ENCODE measurements at places on chromosomes 1 and 21.

GRCh38 chr1:224731633-224732032, 115.5 kb downstream of the CNIH3 start:
- no peak for DNase-seq

DNA sequence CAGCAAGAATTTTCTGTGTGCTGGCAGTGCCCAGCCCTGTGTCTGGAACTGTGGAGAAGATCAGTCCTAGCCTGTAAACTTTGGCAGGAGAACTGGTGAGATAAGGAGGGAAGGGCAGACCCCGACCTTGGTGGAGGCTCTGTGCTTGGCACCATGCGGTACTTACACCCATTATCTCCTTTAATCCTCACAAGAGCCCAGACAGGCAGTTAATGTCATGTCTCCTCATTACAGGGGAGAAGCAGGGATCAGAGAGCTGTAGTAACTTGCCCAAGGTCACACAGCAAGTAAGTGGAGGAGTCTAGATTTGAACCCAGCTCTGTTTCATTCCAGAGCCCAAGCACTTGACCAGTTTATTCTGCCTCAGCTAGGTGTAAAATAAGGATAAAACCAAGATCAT, 13.9 kb upstream of the POU3F1 start:
- DNase-seq = no peak

GRCh38 chr21:37435711-37436110, 69.1 kb downstream of the DYRK1A start:
- DNase-seq = no peak

GRCh38 chr1:8122477-8123407, 96.6 kb upstream of the ERRFI1 start:
- no peak for DNase-seq

- DNase-seq = no peak
Observed at GRCh38 chr1:8328271-8328670, 10.4 kb downstream of the SLC45A1 start.

DNA sequence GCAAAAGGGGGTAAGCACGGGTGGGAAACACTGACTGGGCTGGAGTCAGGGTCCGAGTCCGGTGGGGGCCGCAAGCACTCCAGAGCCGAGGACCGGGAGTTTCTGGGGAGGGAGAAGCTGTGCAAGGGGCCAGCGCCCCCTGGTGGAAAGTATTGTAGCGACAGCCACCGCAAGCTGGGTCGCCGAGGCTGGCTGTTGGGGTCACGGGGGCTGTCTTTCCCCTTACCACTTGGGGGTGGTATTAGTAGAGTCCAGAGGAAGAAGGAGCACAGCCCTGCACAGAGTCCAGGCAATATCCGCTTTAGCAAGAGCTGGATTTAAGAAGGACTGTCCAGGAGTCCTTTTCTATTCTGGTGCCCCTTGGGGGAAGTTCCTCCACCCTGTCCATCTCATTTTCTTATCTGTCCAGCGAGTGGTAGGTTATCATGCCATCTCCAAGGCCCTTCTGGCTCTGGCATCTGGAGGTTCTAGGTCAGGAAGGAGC, 17.9 kb upstream of the ETV3 start:
- DNase-seq = peak; percentile 64

- no peak for DNase-seq
Observed at GRCh38 chr1:205636732-205637131, 4.9 kb upstream of the ELK4 start.

GRCh38 chr1:245956225-245956624, 550.9 kb downstream of the SMYD3 start:
- peak; percentile 23 for DNase-seq

DNA sequence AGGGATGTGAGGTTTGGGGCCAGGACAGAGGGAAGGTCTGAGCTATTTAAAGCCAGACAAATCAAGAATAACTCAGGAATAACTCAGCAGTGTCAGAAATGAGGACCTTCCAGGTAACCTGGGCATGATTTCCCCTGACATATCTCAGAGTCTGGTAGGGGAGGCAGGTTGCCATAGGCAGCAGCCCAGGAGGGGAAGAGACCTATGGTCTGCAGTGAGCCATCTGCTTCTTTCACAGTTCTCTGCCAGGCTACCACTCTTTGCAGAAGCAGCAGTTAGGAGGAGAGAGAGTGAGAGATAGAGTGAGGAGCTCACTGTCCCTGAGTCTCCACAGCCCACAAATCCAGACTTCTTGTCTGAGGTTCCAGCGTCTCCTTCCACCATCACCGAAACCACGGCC, 6.3 kb upstream of the VSIG8 start:
- DNase-seq = no peak

- DNase-seq = no peak
Observed at GRCh38 chr1:74681449-74681848, 7.9 kb upstream of the ERICH3 start.

GRCh38 chr1:214321705-214322453, 40.9 kb downstream of the SMYD2 start:
- no peak for DNase-seq

Measured in activated T-helper 1 cell treated with Interleukin-2 at 50 U/mL for 16 hours (primary cell).